Activated naive CD4-positive, alpha-beta T cell treated with anti-CD3 and anti-CD28 coated beads for 36 hours (primary cell): ENCODE measurements at places on chromosomes 2 and 18. TPM values are rescaled to one million over a fixed set of nuclear protein-coding genes. Genes with fewer than 3 reads are reported as not detected.

- DNase-seq = no peak
Observed at GRCh38 chr2:155223781-155224406, 525.4 kb downstream of the KCNJ3 start.

DNA sequence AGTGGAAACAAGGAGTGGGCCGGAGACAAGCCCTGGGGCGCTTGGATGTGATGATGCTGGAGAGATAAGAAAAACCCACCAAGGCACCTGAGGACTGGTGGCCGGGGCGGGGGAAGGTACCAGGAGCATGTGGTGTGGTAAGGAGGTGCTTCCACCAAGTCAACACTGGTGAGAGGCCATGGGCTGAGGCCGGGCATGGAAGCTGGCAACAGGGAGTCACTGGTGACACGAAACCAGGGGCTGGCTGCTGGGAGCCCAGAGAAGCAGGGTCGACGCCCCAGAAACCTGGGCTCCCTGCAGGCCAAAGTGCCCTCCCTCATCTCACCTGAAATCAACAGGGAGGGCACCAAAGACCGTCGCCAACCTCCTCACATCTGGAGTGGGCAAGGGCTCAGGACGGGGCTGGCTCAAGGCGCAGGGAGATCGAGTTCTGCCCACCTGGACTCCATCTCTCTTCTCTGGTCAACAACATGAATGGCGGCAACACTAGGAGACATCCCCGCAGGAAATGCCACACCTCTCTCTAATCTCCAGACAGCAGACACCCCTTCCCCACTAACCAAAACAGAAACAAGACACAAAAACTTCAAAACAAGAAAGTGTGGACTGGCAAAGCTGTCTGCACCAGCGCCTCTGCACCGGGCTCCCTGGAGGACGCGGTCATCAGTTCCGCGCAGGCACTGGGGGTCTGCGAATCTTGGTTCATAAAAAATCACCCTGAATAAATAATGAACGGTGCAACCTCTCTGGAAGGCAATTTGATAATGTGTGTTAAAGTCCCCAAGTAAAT lies 185.5 kb downstream of the HDAC4 start:
- DNase-seq = no peak

GRCh38 chr2:5465859-5466258 lies 226.3 kb upstream of the SOX11 start:
- no peak for DNase-seq

DNA sequence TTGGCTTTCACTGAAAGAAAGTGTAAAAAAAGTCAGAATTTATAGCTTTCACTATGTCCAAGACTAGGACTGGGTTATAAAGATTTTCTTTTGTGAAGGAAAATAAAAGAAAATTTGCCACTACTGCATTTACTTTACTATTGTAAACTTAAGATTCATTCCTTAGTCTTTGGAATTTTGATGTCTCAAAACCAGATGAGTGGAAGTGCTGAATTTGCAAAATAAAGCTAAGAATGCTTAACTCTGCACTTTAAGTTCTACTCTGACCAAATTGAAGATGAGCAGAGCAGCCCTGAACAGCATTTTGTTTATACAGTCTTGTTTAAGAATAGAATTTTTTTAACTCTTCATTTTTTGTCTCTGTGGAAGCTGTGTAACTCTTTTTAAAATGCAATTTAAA lies 102.4 kb downstream of the ICA1L start:
- DNase-seq = no peak

DNA sequence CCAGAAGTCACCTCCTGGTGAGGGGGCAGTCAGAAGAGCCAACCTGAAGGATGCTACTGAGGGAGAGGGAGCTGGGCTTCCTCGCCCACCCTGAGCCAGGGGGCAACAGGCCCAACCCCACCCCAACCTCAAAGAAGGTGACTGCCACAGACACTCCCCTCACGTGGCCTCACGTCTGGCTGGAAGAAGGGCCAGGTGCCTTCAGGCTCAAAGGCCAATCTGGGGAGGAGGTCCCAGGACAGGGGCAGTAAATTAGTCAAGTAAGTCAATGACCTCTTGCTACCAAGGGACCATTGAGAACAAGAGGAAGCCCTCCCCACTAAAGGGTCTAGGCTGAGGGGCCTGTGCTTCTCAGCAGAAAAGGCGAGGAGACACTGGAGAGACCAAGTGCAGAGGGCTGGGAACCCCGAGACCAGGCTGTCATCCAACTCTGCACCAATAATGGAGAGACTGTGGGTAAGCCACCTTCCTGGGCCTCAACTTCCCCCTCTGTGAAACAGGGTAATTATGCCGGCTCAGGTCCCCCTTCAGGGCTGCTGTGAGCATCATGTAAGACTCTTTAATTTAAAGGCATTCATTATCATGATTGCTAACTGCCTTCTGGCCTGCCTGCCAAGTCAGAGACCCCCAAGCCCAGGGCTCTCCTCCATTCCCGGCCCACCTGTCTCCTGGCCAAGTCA lies 20.2 kb upstream of the TNS1 start:
- DNase-seq = no peak

DNA sequence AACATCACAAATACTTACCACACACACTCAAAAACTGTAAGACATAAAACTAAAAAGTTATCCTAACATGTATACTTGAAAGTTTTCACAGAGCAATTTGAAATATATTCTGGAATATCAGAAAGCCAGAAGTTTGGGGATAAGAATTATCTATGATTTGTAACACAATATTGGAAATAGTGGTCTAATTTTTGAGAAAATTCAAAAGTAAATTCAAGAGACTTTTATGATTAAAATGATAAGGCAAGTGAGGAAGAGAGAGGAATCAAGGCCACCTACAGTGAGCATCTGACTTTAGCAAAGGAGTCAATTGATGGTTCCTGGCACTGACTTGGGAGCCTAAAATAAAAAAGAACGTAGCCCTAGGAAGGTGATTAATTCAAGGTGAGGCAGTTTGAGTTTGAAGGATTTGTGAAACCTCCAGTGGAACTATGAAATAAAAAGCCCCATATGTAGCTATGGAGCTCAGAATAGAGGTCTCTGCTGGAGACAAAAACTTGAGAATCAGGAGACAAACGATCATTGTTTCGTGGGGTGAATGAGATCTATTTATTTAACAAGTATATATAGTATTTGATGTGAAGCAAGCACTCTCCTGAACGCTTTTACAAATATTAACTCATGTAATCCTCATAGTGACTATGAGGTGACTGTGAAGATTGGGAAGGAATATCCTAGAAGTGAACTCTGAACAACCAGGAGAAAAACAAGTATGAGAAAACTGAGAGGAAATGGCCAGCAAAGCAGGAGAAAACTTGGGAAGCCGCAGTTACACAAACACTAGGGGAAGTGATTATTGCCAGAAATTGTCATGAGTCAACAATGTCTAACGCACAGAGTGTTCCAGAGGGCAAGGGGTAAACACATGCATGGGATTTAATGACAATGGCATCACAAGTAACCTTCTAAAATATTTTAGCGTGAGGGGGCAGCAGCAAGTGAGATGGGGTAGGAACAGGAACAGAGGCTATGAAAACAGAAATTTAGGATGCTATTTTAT lies 12.8 kb downstream of the TFPI start:
- DNase-seq = no peak

DNA sequence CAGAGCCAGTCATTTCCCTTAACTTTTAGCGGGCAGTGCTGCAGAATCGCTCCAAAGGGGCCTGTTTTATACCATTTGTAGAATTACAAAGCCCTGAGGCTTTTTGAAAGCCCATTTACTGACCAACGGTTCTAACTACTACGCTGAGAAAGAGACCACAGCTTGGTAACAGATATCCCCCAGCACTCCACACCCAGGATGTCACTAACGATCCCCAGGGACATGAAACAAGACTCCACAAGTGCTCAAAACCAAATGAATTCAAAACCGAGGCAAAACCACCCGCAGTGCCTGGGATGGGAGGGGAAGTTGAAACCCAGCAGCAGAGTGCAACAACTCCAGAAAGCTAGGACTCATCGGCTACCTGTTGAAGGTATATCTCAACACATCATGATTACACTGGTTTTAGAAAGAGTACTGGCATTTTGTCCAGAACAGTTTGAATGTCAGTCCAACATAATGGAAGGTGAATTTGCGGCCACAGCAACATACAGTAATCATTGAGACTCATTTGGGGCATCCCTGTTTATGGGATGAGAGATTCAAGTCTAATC lies 33.6 kb upstream of the LRP2 start:
- no peak for DNase-seq

CFAP210 gene
- not detected for total RNA-seq

G6PC2 gene
- not detected for total RNA-seq

RGPD3 gene
- not detected for total RNA-seq

TTN gene
- total RNA-seq = 0.91 TPM

DAW1 gene
- total RNA-seq = not detected

FER1L5 gene
- total RNA-seq = not detected
